Stimulated activated CD4-positive, alpha-beta T cell treated with anti-CD3 and anti-CD28 coated beads, Interleukin-1b, Interleukin-23, amount 100 ng/mL, for 24 hours (primary cell): ENCODE measurements at places on chromosomes 6 and 20.
A peak's percentile ranks its signal among the peaks of the same experiment; 100 is the strongest.

DNA sequence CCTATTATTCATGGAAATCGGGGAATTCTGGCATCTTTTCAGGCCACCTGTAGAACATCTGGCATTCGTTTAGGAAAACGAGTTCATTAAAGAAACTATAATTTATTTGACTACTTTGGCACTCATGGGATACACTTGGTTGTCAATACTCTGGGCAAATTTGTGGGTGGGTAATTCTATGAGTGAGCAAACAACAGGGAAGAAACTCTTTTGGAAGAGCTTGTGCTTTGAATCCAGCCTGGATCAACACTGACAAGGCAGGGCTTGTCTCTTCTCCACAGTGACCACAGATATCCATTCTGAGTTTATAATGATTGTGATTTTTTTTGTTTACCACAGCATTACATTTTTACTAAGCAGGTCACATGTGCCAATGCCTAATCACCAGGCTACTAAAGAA is 394.7 kb downstream of the THBS2 start:
- no peak for DNase-seq

DNA sequence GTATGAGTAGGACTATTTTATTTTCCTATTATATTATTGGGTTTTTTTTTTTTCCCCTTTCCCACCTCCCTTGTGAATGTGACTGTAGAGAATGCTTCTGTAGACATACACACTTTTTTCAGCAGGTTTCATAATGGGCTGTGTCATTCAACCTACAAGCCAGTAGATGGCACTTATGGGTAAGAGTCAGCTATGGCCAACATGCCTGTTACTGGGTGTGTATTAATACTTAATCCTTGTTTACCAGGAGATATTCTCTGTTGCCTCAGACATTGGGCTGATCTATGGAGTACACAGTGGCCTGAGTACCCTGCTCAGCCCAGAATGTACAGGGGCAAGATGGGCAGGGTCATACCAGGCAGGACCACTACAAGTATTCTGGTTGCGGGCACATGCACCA is 382.5 kb downstream of the EPHA7 start:
- no peak for DNase-seq

- DNase-seq = peak; percentile 8
These were observed 568 bp downstream of the PREP start for GRCh38 chr6:105402090-105402938.

- DNase-seq = no peak
These were observed 109.9 kb downstream of the TMEM242 start for GRCh38 chr6:157213426-157213825.

- no peak for DNase-seq
These were observed 14.5 kb upstream of the COL12A1 start for GRCh38 chr6:75220357-75220756.

- no peak for DNase-seq
These were observed 456.4 kb upstream of the MANEA start for GRCh38 chr6:95120984-95121383.

DNA sequence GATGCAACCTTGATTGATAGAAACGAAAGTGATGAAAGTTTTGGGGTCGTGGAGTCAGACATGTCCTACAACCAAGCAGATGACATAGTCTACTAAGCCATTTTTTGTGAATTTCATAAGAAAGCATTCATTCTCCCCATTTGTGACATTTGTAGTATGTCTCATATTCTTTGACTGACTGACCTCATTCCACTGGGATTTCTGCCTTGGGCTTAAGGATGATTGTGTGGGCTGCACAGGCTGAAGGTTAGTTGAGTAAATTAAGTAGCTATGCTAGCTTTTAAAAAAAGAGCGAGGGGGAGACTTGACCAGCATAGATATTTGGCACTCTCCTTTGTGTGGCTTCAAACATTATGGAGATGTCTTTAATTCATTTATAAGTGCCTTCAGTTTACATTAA is 28.9 kb downstream of the STMND1 start:
- no peak for DNase-seq

DNA sequence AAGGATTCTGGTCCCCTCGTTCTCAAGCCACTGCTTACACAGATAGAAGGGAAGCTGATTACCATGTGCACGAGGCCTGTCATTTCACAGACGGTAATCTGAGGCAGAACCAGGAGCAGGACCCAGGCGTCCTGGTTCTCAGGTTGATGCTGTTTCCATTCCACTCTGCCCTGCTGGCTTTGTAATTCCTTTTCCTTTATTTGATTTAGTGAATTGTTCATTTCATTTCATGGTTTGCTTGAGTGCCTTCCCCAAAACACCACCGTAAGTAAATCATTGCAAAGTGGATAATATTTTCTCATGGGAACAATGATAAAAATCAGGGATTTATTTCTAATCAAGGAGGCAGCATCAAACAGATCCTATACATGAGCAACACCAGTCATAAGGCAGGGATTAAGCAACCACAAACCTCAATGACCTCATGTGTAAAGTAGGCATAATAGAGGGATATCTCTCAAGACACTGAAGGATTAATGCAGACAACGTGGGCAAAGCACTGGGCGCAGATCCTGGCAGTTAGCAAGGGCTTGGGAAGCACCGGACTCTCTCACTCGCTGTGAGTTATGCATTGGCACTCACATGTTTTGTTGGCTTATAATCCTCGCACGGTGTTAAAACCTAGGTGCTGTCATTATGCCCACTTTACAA is 229.5 kb upstream of the FOXQ1 start:
- DNase-seq = no peak

- no peak for DNase-seq
These were observed 60.9 kb upstream of the KCNQ5 start for GRCh38 chr6:72560721-72561593.

DNA sequence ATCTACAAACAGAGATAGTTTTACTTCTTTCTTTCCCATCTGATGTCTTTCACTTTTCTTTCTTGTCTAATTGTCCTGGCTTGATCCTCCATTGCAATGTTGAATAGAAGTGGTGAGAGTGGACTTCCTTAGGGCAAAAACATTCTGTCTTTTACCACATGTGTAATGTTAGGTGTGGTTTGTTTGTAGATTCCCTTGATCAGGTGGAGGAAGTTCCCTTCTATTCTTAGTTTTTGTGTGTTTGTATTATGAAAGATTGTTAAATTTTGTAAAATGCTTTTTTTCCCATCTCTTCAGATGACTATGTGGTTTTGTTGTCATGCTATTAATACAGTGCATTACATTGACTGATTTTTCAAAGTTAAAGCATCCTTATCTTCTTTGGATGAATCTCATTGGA is 41.6 kb upstream of the DUSP22 start:
- DNase-seq = no peak

DNA sequence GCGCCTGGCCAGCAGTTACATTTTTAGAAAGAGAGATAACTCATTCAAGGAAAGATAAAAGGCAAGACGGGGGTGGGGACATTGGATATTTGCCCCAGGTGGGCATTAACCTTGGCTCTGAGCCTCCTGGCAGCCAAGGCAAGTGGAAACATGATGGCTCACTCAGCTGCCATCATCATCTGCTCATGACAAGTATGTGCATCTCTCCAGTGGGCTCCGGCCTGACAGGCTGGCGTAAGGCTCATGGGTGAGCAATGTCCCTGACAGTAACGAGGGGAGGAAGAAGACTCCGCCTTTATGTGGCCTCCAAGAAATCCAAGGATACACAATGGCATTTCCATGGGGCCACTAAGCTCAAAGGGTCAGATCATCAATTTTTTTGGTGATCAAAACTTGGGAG is 13.3 kb downstream of the ANKRD60 start:
- DNase-seq = no peak

GRCh38 chr20:41172296-41173140 is 35.2 kb downstream of the PLCG1 start:
- DNase-seq = no peak

DNA sequence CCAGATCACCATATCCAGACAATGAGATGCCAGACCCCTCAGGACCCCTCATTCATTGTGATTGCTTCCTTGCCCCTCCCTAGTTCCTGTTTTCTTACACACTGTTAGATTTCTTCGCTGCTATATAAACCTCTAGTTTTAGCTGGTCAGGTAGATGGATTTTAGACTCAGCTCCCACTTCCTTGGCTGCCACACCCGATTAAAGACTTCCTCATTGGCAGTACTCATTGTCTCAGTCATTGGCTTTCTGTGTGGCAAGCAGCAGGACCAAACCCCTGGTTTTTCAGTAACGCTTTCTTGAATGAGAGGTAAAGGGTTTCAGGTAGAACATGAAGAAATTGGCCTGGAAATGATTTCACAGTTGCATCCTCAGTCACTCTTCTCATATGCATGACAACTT is 47.9 kb downstream of the QRSL1 start:
- no peak for DNase-seq

DNA sequence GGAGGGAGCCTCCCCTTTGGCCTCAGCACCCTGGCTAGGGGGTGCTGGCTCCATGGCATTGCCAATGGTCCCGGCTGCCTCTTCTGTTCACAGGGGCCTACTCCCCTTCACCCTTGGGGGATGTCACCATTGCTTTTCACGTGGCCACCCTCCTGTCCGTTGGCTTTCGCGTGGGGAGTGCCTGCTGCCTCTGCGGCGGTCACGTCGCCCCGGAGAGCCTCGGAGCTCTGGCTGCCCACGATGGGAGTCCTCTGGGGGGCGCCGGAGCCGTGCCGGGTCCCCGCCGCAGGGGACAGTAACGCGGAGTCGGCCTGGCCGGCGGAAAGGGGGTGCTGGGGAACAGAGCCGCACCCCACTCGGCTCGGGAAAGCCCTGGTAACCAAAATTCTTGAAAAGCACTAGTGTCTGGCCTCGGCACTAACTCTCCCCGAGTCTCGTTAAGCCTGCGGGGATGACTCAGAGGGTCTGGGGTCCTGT is 661 bp upstream of the HEBP2 start:
- peak; percentile 9 for DNase-seq

DNA sequence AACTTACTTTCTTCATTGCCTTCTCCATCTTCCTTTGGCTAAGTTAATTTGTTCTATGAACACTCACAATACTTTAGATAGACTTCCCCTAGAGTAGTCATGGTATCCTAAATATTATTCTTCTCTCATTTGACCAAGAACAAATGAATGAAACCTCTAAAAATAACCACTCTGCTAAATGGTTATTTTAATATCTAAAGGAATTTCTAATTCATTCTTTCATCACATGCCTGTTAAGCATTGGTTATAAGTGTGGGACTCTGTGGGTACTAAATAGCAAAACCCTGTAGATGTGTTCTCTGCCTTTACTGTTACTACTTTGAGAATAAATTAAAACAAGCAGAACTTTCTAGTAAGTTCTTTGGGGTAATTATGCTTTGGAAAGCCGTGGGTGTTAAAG is 138.9 kb downstream of the EYA4 start:
- DNase-seq = no peak

DNA sequence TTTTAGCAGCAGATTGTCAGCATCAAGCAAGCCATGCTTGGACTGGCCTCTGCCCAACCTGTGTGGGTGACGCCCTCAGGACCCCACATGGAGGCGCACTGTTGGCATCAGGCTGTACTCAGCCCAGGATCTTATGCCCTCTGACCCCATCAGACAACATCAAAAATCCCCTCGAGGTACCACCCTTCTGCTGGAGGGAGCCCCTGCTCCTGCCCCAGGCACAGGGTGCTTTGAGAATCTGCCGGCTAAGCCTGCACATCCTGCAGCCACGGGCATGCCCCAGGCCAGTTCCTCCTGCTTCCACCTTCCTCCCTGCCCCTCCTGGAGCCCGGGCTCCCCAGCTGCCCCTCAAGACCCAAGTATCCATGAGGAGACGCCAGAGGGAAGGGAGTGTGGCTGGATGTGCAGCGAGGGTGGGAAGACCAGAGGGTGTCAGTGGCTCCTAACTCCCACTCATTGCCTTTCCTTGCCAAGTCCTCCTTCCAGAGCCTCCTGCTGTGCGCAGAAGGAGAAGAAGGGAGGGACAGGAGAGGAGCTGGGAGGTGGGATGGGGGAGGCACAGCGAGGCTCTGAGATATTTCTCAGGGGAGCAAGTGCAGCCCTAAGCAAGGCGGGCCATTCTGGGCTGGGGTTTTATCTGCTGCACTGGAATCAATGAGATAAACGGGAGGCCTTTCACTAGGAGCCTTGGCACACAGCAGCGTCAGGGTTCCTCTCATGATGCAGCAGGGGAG is 77.4 kb upstream of the CST7 start:
- DNase-seq = no peak

DNA sequence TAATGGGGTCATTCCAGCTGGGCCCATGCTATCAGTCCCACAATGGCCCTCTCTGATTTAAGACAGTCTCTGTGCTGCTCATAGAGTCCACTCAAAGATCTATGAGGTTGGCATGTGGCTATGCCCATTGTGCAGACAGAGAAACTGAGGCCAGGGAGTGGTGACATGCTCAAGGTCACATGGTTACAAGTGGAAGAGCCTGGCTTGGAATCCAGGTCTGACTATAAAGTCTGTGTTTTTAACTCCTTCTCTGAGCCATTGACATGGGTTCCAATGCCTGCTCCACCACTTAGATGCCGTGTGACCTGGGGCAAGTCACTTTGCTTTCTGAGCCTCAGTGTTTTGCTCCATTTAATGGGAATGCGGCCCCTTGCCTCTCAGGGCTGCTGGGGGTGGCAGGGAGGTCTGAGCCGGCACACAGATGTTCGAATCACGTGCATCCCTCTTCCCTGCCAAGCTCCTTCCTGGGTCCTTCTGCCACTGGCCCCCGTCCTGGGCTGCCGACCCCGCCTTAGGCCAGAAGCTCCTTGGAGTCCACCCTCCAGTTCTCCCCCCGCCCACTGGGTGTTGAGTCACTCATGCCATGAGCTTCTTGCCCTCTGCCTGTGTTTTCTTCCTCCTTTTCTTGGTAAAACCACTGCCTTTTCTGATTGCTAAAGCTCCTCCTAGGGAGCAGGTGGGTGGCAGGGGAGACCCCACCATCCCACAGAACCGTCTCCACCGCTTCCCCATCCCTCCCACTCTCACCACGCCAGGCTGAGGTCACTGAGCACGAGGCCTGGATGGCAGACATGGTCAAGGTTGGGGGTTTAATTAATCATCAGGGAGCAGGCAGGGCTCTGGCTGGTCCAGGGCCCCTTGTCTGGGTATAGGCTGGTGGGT is 35.7 kb downstream of the CEBPB start:
- DNase-seq = no peak

DNA sequence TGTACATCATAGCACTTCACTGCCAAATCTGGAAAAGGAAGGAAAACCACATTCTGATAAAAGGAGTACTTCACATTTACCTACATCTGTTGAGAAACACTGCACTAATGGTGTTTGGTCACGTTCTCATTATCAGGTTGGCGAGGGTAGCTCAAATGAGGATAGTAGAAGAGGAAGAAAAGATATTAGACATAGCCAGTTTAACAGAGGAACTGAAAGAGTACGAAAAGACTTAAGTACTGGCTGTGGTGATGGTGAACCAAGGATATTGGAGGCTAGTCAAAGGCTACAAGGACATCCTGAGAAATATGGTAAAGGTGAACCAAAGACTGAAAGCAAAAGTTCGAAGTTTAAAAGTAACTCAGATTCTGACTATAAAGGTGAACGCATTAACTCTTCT is 32.0 kb upstream of the GJA10 start:
- no peak for DNase-seq
